ENCODE measurements at places on chromosomes 12 and 14.

- no peak for DNase-seq
These were observed 739 bp upstream of the SPATA7 start for GRCh38 chr14:88384718-88385117.

GRCh38 chr14:99699861-99700260 is 15.8 kb downstream of the CYP46A1 start:
- DNase-seq = no peak

DNA sequence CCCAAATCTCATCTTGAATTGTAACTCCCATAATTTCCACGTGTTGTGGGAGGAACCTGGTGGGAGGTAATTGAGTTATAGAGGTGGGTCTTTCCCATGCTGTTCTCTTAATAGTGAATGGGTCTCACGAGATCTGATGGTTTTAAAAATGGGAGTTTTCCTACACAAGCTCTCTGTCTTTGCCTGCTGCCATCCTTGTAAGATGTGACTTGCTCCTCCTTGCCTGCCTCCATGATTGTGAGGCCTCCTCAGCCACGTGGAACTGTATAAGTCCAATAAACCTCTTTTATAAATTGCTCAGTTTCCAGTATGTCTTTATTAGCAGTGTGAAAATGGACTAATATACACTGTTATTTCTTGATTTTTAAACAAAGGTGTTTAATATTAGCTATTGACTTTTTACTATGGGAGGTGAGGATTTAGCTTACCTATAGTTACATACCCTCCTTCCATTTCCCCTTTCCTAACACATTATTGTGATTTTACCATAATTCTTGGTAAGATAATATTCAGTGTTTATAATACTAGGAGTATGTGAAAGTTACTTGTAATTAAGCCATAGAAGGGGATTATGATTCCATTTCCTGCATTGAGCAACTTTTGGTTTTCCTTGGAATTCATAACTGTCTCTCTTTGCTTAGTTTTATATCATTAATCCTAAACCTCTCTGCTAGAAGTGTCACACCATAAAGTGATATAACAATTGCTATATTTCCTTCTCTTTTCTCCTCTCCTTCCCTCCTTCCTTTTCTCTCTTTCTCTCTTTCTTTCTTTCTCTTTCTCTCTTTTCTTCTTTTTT is 151.0 kb upstream of the KRAS start:
- DNase-seq = no peak

DNA sequence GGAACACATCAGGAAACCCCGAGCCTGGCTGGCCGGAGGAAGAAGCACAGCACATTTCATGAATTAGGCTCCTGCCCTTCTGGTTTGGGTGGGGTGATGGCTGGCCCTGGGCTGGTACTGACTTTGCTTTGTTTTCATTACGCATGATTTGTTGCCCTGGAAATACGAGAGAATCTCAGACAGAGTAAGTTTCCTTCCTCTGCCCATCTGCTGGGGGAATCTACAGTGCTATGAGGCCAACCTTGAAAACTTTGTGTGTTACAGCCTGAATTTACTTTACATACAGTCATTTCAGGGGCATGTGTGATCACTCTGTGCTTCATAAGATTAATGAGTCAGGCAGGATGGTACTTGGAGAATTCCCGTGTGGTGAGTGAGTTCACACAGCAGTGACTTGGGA is 20.5 kb upstream of the SLC5A8 start:
- DNase-seq = no peak

GRCh38 chr12:74689071-74689655 is 151.5 kb downstream of the ATXN7L3B start:
- no peak for DNase-seq

Measured in H9 (cell line).